Activated CD8-positive, alpha-beta memory T cell treated with anti-CD3 and anti-CD28 coated beads, Interleukin-2, amount 10 ng/mL, durations not matched to agents 7 days and 5 days (primary cell): ENCODE measurements at places on chromosomes 13 and 19.

DNA sequence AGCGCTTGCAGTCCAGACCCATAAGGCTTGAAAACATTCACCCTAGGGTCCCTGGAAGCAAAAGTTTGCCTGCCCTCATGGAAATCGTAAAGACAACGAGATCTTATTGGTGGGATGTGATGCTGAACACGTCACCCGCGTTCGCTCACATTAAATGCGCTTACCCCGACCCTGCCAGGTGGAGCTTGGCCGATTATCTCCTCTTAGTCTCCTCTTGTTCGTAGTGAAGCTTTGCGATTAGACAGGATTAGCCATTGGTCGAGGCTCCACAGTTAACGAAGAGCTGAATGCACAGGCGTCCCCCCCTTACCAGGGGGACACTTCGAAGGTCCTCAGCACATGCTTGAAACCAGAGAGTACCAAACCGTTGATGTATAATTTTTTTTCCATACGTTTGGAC is 16.0 kb upstream of the KDM4B start:
- DNase-seq = no peak

- DNase-seq = no peak
These were observed 513.1 kb downstream of the DCT start for GRCh38 chr13:93966267-93966936.

DNA sequence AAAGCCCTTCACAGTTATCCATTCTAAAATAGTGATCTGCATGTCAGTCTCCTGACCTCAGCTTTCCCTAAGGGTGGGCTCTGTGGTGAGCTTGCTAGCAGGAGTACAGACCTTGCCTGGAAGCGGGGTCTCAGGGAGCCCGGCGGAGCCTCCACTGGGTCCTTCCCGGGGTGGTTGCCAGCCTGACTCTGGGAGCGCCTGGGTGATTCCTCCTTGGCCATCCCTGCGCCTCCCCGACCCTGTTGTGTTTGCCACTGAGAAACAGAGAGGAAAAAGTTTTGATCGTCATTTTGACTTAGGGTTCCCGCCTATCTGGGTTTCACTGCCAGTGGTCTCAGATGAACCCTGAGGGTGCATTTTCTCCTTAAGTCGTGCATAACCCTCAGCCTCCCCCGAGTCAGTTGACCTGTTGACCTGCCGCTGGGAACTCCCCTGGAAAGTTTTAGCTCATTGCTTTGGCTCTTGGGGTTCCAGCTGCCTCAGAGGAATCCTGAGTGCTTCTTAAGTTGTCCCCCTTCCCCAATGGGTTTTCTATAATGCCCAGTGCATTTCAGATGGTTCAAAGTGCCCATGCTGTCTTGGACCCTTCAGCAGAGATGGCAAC is 117.8 kb downstream of the RAB20 start:
- no peak for DNase-seq

GRCh38 chr19:10892256-10892655 is 20.9 kb downstream of the CARM1 start:
- DNase-seq = no peak

DNA sequence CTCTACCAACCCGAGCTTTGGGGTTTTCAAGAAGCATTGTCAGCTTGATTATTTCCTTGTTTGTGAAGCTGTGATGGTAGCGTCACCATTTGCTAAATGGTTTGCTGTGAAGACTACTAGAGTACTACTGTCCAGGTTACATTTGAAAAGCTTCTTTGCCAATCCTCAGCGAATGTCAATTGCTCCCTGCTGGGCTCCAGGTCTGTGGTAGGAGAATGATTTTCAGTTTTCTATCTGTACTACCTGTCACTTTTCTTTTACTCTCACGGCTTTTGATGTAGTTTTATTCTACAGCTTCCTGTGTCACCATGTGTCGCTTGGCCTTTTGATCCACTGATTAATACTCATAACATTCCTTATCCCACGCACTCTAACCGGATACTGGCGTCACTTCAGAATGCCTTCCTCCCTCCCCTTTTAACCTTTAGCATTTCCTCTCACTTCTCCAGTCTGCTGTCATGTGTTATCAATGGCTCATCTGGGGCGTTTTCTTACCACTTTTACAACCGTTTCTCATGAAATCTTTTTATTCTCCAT is 7.5 kb upstream of the GPR183 start:
- peak; percentile 76 for DNase-seq

DNA sequence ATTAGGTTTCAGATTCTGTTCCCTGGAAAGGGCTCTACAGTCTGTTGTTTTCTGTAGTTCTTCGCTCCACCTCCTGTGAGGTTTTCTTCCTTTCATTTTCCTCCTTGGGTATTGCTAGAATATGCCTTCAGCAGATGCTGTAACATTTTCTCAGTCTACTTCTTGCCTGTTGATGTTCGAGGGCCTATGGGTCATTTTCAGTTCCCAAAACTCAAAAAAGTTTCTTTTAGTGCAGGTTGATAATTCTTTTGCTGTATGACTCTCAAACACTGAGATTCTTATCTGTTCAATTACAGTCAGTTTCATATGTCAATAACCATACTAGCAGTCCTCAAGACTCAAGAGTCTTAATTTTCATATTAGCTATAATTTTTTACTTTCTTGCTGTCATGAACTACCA is 268.3 kb downstream of the RFC3 start:
- DNase-seq = no peak

DNA sequence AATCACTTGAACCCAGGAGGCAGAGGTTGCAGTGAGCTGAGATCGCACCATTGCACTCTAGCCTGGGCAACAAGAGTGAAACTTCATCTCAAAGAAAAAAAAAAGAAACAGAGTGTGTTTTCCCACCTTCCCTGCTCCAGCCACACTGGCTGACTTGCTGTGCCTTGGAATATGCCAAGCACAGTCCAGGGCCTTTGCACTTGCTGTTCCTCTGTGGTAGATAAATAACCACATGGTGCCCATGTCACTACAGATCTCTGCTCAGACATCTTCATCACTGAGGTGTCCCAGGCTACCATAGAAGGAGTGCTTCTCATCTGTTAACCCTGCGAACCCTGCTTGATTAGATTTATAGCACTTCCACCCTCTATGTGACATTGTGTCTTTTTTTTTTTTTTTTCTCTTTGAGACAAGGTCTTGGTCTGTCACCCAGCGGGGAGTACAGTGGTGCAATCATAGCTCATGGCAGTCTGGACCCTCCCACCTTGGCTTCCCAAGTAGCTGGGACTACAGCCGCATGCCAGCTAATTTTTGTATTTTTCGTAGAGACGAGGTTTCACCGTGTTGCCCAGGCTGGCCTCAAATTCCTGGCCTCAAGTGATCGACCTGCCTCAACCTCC is 10.4 kb downstream of the SMARCA4 start:
- DNase-seq = no peak

DNA sequence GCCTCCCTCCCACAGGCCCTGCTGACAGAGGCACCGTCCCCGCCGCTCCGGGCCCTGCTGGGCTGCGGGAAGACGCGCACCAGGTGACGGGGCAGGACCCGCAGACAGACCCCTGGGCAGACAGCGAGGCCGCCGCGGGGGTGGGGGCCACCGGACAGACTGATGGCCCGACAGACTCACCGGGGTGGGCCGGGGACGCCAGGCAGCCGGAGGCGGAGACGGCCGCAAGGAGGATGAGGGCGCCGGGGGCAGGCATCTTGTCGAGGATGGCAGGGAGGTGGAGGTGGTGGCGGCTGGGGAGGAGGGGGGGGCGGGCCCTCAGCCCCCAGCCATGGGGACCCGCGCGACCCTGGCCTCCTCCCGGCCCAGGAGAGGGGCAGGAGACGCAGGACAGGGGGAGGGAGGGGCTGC is 309 bp downstream of the LMTK3 start:
- no peak for DNase-seq

- no peak for DNase-seq
These were observed 44.9 kb downstream of the ZNF823 start for GRCh38 chr19:11693505-11694499.

- DNase-seq = peak; percentile 82
These were observed 535 bp downstream of the CDKN2D start for GRCh38 chr19:10568062-10568825.

GRCh38 chr19:32129141-32129540 is 216.3 kb upstream of the ZNF507 start:
- DNase-seq = no peak

- no peak for DNase-seq
These were observed 297.8 kb downstream of the ZNF536 start for GRCh38 chr19:30670011-30670329.

GRCh38 chr13:22499919-22500318 is 680.9 kb upstream of the SGCG start:
- no peak for DNase-seq

GRCh38 chr19:19238126-19238894 is 26.6 kb downstream of the NCAN start:
- no peak for DNase-seq

- peak; percentile 63 for DNase-seq
These were observed 16.3 kb downstream of the GPR183 start for GRCh38 chr13:99290894-99291293.

DNA sequence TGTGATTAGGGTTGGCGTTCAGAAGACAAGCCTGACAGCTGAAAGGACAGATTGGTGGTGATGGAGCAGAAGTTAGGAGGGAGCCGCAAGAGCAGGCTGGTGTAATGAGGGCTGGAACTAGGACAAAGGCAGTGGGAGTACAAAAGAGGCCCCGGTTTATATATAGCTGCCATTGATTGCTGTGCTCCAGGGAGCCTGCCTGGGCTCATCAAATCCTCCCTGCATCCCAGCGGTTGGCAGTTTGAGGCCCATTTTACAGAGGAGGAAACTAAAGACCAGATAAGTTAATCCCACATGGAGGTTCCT is 123.7 kb downstream of the CACNA1A start:
- no peak for DNase-seq

DNA sequence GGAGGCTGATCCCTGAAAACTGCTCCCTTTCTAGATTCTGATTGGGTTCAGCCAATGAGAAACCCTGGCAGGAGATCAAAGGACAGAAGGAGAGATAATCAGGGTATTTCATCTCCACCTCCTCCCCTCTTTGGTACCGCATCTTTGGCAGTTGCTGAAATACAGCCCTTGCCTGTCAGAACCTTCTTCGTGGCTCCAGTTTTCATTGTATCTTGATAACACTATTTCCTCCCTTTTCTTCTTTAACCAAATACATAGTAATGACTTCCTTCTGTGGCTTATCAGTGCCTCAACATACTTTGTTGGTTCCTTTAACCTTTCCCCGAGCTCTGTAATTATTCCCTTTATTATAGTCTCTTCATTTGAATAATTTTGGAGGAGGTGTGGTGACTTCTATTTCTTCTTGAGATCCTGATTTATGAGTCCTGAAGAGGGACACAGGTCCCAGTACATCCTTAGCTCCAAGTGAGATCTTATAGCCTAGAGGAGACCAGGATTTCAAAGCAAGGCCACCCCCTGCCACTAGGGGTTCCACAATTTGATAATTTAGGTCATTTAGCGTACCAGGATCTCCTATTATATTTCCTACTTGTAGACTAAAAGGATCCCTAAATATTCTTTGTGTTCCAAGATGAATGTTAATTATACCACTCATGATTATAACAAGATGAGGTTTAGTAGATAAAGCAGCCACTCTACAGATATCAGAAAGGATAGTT is 98.0 kb downstream of the EDNRB start:
- DNase-seq = no peak

DNA sequence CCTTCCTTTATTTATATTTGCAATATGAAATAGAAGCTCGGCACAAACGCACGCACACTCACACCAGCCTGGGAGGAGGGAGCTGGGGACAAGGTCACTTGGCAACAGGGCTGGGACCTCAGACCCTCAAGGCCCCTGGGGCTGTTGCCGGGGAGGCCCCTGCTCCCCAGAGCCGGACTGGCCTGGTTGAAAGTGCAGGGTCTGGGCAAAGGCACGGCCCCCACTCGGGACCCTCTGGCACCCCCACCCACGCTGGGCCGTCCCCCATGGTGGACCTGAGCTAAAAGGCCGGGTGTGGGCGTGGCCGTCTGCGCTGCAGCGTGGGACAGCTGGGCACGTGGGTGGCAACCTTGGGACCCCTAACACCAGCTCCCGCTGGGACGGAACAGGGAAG is 1.2 kb upstream of the TMEM86B start:
- no peak for DNase-seq

GRCh38 chr13:45178349-45179162 is 22.3 kb downstream of the KCTD4 start:
- DNase-seq = peak; percentile 41

DNA sequence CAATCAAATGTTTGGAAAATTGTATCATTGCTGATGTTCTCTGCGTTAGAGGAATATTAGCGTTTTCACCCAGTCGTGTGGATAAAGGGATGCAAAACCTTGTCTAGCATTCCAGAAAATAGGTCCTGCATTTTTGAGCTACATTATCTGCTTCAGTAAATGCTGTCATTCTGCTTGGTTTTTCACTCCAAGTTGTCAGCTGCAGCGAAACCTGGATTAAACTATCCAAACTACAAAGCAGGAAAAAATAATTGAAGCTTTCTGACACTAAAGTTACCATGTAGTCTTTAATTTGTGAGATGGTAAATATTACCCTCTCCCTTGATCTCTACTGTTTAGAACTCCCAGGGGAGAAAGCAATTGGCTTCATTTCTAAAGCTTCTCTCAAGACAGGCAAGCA is 1795.5 kb upstream of the PRR20A start:
- no peak for DNase-seq

GRCh38 chr13:113838711-113839201 is 25.1 kb downstream of the GAS6 start:
- no peak for DNase-seq

- no peak for DNase-seq
These were observed 41.2 kb downstream of the CEP89 start for GRCh38 chr19:32930567-32930966.

DNA sequence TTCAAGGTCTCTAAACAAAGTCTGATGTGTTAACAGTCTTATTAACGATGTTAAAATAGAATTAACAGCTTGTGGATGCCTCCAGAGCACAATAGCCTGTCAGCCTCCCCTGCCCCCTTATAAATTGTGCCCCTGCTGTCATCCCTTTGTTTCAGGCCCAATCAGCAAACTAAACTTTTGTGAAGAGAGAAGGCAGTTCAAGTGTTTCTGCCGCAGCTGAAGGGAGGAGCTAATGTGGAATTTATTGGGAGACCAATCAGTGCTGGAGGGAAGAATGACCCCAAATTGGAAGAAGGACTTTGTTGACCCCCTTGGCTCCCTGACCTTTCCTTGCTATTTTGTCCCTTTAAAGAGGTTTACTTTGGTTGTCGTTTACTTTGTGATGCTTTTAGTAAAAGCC is 160.5 kb downstream of the TM9SF2 start:
- DNase-seq = no peak

DNA sequence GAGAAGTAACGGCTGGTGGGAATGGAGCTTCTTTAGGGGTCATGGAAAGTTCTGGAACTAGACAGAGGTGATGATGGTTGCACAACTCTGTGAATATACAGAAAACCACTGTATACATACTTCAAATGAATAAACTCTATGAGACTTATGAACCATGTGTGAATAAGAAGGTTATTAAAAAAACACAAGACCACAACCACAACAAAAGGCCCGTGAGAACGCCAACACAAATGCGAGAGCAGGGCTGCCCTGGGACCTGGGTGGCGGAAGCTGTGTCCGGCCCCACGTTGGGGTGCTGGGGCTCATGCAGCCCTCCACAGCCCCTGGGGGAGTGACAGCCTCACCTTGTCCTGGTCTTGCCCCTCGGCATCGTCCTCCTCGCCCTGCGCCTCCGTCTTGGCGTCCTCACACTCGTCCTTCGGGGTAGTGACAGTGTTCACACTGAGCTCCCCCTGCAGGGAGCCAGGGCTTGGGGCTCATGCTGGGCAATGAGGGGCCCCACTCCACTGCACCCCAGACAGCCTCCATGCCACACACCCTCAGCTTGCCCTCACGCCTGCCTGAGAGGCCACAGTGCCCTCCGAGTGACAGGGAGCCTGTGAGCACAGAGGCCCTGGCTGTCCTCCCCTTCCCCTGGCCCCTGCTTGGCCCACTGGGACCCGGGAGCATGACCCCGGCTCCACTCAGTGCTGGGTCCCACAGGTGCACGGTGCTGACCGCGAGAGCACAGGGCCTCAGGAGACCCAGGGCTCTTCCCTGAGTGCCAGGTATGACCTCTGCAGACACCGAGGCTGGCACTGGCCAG is 16.0 kb downstream of the IZUMO4 start:
- DNase-seq = no peak
